ENCODE measurements at places on chromosomes 4 and X.

DNA sequence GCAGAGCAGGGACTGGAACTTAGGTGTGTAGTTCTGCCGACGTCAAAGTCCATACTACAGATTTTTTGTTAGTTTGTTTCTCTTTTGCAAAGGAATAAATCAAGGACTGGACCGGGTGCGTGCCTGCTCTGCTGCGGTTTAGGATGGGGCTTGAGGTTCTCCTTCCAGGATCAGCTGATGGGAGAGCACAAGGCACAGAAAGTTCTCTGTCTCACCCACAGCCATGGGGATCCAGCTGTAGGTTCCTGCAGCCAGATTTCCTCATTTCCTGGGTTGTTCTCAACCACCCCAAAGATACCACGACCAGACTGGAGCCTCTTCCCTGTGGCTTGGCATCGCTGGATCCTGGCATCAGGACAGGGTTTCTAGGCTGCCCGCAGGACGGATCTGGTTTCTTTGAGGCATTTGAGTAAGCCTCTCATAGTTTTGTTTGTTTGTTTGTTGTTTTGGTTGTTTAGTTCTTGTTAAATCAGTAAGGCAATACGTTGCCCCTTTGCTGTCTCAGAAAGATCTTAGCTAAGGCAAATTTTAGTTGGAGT lies 789 bp upstream of the SRPX start:
- DNase-seq = no peak

- DNase-seq = no peak
Measured at GRCh38 chrX:29518100-29518499, 697.3 kb upstream of the MAGEB2 start.

DNA sequence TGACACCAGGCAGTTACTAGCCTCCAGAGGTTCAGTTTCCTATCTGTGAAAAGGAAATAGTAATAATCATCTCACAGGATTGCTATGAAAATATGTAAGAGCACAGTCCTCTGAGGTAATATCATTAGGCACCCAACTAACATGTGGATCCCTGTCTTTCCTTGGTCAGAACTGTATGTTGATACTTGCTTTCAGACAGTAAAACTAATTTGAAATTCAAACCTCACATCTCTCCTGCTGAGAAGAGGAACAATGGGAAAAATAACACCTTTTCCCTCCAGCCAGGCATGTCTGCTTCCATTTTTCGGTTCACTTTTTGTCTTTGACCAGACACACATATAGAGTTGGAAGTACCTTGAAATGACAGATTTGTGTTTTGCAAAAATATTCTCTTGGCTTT lies 262.7 kb downstream of the IL15 start:
- DNase-seq = no peak

DNA sequence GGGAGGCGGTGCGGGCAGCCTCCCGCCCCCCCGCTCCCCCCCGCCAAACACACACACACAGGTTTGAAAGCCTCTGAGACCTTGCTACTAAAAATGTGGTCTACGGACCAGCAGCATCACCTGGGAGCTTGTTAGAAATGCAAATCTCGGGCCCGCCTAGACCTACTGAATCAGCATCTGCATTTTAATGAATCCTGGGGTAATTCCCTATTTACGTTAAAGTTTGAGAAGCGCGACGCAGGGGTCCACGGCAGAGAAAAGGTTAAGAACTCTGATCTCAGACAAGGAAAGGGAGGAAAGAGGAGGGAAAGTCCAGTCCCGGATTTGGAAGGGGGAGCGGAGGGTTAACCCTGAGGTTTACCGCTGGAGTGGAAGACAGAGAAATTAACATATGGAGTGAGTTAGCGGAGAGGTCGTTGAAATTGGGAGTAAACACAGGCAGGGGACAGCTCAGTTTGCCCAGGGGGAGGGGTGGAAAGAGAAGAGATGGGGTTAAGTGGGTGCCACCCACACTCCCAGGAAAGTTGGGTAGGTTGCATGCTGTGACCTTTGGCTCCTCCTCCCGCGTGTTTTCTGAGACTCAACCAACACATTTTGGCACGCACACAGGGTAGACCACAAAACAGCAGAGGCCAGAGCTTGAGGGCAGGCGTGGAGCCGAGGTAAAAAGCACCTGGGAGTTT lies 483.6 kb downstream of the BCOR start:
- peak; percentile 51 for DNase-seq

GRCh38 chr4:38273407-38273806 lies 313.2 kb downstream of the PTTG2 start:
- DNase-seq = no peak
